ENCODE measurements at places on chromosomes 1 and 21. TPM values are rescaled to one million over a fixed set of nuclear protein-coding genes. Genes with fewer than 3 reads are reported as not detected.

DNA sequence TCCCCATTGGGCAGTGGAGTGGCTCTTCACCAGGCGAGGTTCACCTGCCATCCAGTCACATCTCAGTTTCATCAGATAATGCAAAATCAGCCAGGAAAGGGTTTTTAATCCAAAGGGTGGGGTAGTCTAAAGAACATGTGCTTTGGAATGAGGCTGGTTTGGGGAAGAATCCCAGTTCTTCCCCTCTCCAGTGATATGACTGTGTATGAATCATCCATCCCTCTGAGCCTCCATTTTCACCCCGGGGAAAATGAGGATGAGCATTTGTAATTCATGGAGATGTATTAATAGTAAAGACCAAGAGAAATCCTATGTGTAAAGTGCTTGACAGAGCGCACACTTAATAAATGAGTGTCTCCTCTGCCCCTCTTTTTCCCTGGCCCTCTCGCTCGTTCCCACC, 215.1 kb upstream of the FGGY start:
- DNase-seq: no peak
- peaks cover 21% of the 10 kb centered on the region for H3K4me1 ChIP-seq
- no peaks in the 10 kb centered on the region for H3K36me3 ChIP-seq

- H3K27me3 ChIP-seq: no peaks in the 10 kb centered on the region
- H3K36me3 ChIP-seq: no peaks in the 10 kb centered on the region
- no peak overlapping the region for H3K27ac ChIP-seq
- no peak for DNase-seq
- H3K4me3 ChIP-seq: no peak overlapping the region
- peaks cover 14% of the 10 kb centered on the region for H3K4me1 ChIP-seq
Observed at GRCh38 chr1:9892563-9893528, 17.2 kb downstream of the CTNNBIP1 start.

- no peak overlapping the region for H3K27ac ChIP-seq
- H3K27me3 ChIP-seq: no peaks in the 10 kb centered on the region
- H3K4me3 ChIP-seq: no peak overlapping the region
- no peak for DNase-seq
Observed at GRCh38 chr21:32477424-32477745, 64.9 kb downstream of the EVA1C start.

DNA sequence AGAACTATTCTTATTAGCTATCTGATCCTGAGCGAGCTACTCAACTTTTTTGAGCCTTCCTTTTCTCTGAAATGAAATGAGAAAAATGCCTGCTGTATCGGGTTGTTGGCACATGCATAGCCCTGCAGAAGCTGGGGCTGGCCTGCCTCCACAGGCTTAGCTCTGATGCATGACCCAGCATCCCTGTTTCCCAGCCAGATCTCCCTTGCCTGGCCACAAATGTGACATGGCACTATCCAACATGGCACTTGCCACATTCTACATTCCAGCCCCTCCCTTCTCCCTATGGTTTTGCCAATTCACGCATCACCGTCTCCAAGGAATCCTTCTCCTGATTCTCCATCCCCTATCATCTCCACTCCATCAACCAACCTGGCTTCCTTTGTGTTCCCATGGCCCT, 13.8 kb downstream of the RNU5D-1 start:
- H3K36me3 ChIP-seq: peaks cover 3% of the 10 kb centered on the region
- no peak overlapping the region for H3K4me3 ChIP-seq
- no peaks in the 10 kb centered on the region for H3K27me3 ChIP-seq
- peaks cover 69% of the 10 kb centered on the region for H3K4me1 ChIP-seq
- DNase-seq: no peak
- H3K27ac ChIP-seq: no peak overlapping the region

GRCh38 chr21:35400233-35400939, 351.3 kb upstream of the RUNX1 start:
- H3K36me3 ChIP-seq: no peaks in the 10 kb centered on the region
- peak overlapping the region; percentile 33 for H3K4me3 ChIP-seq
- DNase-seq: peak; percentile 42
- peaks cover 28% of the 10 kb centered on the region for H3K4me1 ChIP-seq

GJA5 gene
- total RNA-seq: not detected

SERPINC1 gene
- total RNA-seq: not detected

All from activated CD4-positive, alpha-beta T cell treated with anti-CD3 and anti-CD28 coated beads for 36 hours (primary cell).